Gastrocnemius medialis (tissue), 4 donors: ENCODE measurements at places on chromosomes 11 and 22.

- H3K27me3 ChIP-seq: no peaks in the 10 kb centered on the region
- H3K27ac ChIP-seq: no peak overlapping the region
- DNase-seq: no peak
Measured at GRCh38 chr11:115126092-115126491, 378.1 kb downstream of the CADM1 start.

GRCh38 chr22:49866646-49867045 lies 13.0 kb downstream of the ZBED4 start:
- DNase-seq: no peak
- H3K27ac ChIP-seq: no peak overlapping the region
- no peak overlapping the region for H3K4me3 ChIP-seq
- H3K27me3 ChIP-seq: no peaks in the 10 kb centered on the region
- H3K36me3 ChIP-seq: no peaks in the 10 kb centered on the region
- H3K4me1 ChIP-seq: no peaks in the 10 kb centered on the region

DNA sequence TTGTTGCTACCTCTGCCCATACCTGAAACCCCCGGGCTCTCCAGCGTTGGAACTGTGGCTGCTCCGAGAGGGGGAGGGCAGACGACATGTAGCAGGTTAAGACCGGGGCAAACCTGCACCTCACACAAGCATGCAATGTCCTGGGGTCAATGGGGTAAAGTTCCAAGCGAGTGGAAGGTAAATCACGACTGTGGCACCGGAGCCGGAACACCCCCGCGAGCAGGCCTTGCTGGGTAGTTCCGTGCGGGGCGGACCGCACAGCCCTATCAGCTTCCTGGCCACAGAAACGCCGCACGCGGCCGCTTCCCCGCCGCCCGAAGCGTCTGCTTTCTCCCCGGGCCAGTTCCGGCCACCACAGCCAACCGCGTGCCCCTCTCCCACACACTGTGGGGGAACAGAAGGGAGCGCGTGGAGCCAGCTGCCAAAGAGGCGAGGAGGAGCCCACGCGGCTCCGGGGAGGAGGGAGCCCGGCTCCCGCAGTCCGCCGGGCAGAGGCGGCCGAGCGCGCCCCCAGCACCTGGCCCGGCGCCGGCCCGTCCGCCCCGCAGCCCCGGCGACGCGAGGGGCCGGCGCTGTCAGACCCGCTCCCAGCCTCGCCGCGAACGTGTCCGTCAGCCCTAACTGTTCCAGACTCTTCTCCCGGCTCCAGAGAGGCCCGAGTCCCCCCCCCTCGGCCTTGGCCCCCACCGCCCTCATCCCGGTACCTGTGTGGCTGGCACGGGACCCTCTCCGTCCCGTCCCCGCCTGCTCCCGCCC lies 1.6 kb downstream of the SPTBN2 start:
- H3K27ac ChIP-seq: no peak overlapping the region
- no peak for DNase-seq
- H3K4me1 ChIP-seq: peaks cover 4% of the 10 kb centered on the region

- no peaks in the 10 kb centered on the region for H3K27me3 ChIP-seq
- peaks cover 3% of the 10 kb centered on the region for H3K4me1 ChIP-seq
- DNase-seq: no peak
Measured at GRCh38 chr11:61075891-61076290, 26.4 kb upstream of the CD5 start.

- H3K4me1 ChIP-seq: no peaks in the 10 kb centered on the region
- no peaks in the 10 kb centered on the region for H3K27me3 ChIP-seq
- H3K36me3 ChIP-seq: no peaks in the 10 kb centered on the region
- H3K27ac ChIP-seq: peak within 1 kb of the TSS; percentile 5
Measured at GRCh38 chr11:60378354-60378753, at the start of gene MS4A7. Gene MS4A7, plus strand, starts transcription at chr11:60378532. Its CDS starts 4,610 bp downstream, at chr11:60383142.
